ENCODE measurements at places on chromosomes 3 and 15. TPM values are rescaled to one million over a fixed set of nuclear protein-coding genes. Genes with fewer than 3 reads are reported as not detected.

The VGLL3 gene
- polyA plus RNA-seq, result 2.1 TPM

The NR2F2 gene
- 11.9 TPM for polyA plus RNA-seq

DNA sequence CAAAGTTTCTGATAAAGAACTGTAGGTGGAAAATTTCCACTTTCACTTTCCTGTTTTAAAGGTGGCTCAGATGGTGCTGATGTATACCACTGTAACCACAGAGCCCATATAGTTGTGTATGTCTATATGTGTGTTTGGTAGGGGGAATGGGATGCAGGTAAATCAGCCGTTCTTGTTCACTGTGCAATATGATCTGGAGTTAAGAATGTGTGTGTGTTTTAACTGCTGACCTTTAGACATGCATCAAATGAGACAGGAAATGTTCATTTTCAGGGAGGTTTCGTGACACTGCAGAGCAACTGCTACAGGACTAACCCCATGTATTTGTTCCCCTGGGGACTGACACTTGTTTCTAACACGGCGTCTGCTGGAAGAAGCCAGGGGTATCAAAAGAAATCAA lies 180.5 kb downstream of the TAFA4 start:
- DNase-seq, result peak; percentile 1

The ST6GAL1 gene
- 37.6 TPM for polyA plus RNA-seq

- DNase-seq, result peak; percentile 68
These were observed 4.2 kb upstream of the CCR2 start for GRCh38 chr3:46349484-46350261.

The HTR3E gene
- polyA plus RNA-seq, result 0.05 TPM

The TMEM158 gene
- 1.9 TPM for polyA plus RNA-seq

- DNase-seq, result no peak
These were observed 81.0 kb downstream of the TMEM108 start for GRCh38 chr3:133119176-133119575.

DNA sequence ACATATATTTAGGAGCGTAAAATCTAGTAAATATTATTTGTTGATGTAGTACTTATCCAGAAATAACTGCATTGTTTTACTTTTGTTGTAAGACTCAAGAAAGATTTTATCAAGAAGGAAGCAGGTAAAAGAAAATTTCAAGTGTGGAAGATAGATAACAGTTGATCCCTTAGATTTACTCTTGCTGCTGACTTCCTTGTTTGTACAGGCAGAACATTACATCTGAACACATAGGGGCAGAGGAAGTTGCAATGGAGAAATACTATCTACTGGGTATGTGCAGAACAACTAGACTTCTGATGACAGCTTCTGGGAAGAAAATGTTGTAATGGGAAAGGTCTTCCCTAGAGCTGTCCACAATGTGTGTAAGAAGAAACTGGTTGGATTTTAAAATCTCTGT lies 350.6 kb downstream of the NLGN1 start:
- DNase-seq, result no peak

GRCh38 chr3:112769286-112769978 lies 77.2 kb downstream of the CD200R1L start:
- no peak for DNase-seq

DNA sequence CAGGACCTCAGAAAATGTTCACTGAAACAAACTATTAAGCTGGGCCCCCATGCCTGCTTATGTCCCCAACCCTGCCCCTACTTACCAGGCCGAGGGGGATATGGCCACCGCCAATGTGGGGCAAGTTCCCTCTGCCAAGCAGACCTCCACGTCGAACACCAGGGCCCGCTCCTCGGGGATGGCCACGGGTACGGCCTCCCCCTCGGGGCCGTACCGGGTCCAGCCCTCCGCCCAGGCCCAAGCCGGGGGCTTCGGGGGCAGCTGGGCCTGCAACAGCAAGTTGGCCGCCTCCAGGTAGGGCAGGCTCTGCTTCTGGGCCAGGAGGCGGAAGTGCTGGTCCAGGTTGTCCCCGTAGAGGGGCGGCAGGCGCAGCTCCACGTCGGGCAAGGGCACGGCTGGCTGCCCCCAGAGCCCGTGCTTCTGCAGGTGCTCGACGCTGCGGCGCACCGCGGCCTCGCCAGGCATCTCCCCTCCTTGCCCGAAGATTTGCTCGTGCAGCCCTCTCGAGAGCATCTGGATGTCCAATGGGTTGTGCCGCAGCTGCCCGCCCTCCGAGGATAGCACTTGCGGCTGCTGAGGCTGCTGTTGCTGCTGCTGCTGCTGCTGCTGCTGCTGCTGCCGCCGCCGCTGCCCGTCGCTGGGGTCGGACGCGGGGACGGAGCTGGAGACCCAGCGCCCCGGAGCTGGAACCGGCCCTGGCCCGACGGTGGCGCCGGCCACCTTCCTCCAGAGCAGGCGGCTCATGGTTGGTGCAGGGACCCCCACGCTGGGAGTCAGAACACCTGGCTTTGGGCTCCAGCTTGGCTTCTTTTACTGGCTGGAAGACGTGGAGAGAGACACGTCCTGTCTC lies 1.4 kb downstream of the POLG start:
- DNase-seq, result no peak

The ABTB1 gene
- 130 TPM for polyA plus RNA-seq

DNA sequence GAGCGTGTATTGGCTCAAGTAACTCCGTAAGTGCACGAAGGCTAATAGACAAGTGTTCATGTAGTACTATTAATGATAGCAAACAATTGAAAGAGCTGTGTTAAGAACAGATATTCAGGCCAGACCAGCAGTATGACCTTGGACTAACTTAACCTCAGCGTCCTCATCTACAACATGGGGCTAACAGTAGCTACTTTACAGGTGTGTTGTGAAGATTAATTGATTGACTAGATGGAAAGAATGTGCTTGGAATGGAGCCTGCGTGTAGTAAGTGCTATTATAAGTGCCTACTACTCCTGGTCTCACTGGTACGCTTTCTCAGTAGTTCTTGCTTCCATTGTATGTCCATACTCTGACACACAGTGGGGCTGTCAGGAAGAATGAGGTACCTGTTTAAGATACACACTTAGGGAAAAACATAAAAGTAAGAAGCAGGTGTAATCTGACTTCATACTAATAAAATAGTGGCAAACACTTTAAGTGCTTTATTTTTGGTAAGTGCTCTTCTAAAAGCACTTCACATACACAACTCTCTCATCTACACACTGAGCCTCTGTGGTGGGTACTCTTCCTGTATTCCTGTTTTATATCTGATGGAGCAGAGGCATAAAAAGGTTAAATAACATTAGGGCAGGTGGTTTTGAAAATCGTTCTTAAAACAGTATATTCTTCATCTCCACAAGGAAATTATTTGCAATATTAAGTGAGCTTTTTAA lies 24.3 kb upstream of the FBXL22 start:
- DNase-seq, result no peak

DNA sequence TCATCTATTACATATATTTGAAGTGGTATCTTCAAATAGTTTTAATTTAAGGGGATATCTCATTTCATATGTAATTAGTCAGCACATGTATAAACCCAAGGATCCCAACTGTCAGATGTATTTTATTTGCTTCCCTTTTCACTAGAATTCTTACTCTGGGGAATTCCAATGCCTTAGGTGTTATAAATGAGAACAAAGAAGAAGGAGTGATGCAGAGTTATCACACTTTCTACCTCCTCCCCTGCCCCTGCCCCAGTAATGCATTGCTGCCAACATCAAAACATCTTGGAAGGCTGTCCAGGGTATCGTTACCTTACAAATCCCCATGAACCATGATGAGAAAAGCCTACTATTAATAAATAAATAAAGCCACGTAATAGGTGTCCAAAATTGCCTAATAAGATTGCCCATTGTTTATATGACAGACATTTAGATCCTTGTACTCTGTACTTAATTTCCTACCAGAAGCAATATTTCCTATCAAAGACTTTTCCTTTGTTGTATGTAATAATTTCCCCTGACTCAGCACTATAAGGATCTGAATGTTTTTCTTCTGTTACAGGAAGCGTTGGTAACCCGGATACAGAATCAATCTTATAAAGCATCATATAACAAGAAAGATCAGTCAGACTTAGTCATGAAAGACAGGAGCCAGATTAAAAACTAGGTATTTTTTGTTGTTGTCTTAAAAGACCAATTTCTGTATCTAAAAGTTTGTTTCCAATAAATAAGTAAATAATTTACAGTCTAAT lies 38.8 kb downstream of the CBLB start:
- no peak for DNase-seq

GRCh38 chr3:57791245-57791644 lies 35.1 kb downstream of the SLMAP start:
- no peak for DNase-seq

GRCh38 chr15:52491472-52491871 lies 37.2 kb downstream of the MYO5A start:
- no peak for DNase-seq

The CPLX3 gene
- 1.1 TPM for polyA plus RNA-seq

DNA sequence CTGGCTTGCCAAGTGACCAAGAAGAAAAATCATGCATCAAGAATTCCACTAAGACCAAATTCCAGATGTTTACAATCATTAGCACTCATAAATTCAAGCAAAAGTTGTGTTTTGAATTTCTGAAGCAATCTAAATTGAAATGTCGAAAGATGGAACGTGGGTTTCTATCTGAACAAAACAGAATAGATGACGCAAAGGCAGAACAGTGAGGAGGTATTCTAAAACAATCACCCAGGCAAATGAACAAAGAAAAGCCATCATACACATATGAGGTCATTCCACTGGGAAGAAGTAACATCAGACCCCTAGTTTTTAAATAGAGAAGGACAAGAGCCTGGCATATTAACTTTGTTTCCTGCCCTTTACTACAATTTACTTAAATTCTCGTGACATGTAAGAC lies 58.0 kb downstream of the MCF2L2 start:
- no peak for DNase-seq

GRCh38 chr3:15331606-15332404 lies 581 bp downstream of the SH3BP5 start:
- no peak for DNase-seq

The PRRT3 gene
- 1.6 TPM for polyA plus RNA-seq

DNA sequence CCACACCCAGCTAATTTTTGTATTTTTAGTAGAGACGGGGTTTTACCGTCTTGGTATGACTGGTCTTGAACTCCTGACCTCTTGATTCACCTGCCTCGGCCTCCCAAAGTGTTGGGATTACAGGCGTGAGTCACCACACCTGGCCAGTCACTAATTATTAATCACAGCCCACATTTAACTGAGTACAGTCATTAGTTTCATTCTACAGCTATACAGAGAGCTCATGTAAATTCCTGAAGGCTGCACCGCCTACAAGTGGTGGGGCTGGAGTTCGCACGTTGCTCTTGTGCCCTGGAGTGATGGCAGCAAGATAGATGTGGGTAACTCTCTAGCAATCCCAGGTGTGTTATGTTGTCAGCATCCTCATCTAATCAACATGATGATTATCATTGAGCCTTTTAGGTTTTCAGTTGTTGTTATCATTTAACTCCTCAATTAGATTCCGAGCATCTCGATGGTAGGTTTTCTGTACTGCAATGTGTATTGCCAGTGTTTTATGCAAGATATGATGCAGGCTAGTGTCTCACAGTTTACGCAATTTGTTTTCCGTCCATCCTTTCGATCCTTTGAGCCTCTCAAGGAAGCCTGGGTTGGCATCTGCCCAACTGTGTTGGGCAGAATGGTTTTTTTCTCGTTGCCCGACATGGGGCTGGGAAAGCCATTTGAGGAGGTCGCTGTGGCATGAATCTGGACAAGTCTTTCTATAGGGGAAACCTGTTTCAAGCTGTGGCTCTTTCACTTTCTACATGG lies 216.3 kb downstream of the LPP start:
- DNase-seq, result no peak

The GOLGA8G gene
- polyA plus RNA-seq, result 0.07 TPM

The EPB42 gene
- polyA plus RNA-seq, result 0.21 TPM

GRCh38 chr3:171165499-171165921 lies 139.0 kb upstream of the SLC2A2 start:
- no peak for DNase-seq

DNA sequence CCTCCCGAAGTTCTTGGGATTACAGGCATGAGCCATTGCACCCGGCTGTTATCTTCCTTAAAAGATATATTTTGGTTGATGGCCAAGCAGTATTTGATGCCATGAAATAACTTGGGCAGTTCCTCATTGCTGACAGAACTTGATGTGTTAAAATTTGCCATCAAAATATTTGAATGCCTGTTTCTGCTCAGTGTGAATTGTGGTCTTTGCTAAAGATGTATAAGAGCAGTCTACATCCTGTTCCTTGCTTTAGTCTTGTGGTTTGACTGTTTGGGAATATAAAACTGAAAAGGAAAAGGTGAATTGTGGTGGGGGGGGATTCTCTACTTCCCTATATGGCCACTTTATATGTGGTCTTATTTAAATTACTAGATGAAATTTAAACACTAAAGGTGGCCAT lies 14.0 kb downstream of the TRIM71 start:
- DNase-seq, result no peak

- DNase-seq, result no peak
These were observed 71.7 kb downstream of the TOP2B start for GRCh38 chr3:25593001-25593400.

- DNase-seq, result no peak
These were observed 263 bp downstream of the ST8SIA2 start for GRCh38 chr15:92393980-92394308.
